HTR-8/SVneo (cell line): ENCODE measurements at places on chromosomes 2 and 18.
A peak's percentile ranks its signal among the peaks of the same experiment; 100 is the strongest.

GRCh38 chr2:197310987-197311420, 424 bp upstream of the ANKRD44 start:
- DNase-seq = peak; percentile 11

- DNase-seq = no peak
Observed at GRCh38 chr2:220241423-220241822, 614.0 kb downstream of the SLC4A3 start.

DNA sequence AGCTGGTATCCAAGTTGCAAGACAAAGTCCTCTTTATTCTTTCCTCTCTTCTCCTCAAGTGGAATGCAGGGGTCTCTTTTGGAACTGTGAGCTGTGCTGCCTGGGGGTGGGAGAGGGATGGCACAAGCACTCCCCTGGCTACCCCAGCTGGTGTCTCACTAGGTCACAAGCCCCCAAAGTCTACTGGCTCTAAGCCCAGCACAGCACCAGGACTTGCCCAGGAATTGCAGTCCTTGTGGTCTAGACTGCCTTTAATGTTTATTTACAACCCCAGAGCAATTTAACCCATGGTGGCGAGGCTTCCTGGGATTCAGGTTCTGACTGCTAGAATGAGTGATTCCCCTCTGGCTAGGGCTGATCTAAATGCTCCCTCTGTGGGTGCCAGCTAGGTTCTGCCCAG, 199.0 kb upstream of the STK17B start:
- DNase-seq = no peak

DNA sequence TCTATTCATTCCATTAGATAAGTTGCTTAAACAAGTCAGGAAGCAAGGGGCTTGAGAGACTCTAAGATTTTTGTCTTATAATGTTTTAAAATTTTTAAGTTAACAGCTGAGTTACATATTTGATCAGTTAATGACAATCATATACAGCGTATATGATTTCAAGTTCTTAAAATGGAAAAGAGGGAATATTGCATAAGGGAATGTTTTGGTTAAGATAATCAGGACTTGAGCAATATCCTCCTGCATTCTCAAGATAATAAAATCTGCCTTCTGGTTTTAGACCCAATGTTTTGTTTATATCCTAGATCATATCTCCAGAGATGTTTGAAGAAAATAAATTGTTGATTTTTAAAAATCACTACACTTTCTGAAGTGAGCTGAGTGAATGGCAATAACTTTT, 13.4 kb upstream of the DYNC1I2 start:
- no peak for DNase-seq

DNA sequence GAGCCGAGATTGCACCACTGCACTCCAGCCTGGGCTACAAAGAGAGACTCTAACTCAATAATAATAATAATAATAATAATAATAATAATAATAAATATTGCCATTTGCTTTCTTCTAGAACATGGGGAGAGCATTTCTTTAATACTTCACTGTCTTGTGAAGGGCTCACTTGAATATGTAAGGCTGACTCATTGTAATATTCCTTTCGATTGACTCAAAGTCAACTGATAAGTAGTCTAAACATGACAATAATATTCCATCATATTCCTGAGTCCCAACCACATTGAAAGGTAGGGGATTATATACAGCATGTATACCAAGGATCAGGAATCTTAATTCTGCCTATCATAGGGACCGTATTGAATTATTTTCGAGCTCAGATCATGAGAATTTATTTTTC, 949.2 kb downstream of the DSC3 start:
- DNase-seq = no peak

DNA sequence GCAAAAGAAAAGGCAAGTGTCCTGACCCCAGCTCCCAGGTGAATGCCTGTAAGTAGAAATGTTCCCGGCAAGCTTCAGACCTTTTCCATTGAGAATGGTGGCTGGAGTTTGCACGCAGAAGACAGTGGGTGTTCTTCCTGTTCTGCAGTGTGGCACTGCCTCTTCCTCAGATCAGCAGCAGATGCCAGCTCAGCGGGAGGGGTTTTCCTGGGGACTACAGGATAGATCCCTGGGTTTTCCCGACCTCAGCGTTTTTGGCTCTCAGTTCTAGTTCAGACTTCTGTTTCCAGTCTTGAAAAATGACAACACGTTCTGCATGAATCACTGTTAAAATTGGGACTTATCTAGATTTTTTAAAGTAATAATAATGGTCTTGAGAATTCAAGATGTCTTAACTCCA, 39.2 kb downstream of the GRHL1 start:
- no peak for DNase-seq

- no peak for DNase-seq
Observed at GRCh38 chr2:200452377-200452776, 57.5 kb downstream of the KCTD18 start.

GRCh38 chr2:46259777-46260168, 37.4 kb upstream of the EPAS1 start:
- no peak for DNase-seq

DNA sequence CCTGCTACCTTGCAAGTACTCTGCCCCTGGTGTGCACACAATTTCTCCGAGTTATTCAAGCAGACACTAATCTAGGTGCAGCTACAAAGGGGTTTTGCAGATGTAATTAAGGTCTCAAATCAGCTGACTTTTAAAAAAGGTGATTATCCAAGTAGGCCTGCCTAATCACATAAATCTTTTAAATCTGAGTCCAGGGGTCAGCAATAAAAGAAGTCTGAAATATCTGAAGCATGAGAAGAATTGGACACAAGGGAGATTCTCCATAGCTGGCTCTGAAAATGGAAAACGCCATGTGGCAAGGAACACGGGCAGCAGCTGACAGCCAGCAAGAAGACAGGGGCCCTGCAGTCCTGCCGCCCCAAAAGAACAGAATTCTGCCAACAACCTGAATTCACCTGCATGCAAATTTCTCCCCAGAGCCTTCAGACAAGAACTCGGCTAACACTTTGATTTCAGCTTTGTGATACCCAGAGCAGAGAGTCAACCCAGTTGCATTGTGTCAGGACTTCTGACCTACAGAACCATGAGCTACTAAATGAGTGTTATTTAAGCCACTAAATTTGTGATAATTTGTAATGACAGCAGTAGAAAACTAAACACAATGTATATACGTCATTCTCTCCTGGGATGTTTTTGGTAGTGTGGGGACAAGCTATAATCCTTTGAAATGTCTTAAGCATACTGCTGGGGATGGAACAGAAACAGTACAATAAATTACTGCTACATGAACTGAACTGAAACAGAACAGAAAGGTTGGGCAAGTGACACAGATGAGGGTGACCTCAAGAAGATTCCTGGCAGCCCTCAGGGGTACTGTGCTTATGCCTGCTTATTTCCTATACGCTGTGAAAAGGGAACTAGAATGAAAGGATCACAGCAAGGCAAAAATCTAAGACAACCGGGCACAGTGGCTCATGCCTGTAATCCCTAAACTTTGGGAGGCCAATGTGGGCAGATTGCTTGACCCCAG, 3.2 kb downstream of the INO80C start:
- no peak for DNase-seq

DNA sequence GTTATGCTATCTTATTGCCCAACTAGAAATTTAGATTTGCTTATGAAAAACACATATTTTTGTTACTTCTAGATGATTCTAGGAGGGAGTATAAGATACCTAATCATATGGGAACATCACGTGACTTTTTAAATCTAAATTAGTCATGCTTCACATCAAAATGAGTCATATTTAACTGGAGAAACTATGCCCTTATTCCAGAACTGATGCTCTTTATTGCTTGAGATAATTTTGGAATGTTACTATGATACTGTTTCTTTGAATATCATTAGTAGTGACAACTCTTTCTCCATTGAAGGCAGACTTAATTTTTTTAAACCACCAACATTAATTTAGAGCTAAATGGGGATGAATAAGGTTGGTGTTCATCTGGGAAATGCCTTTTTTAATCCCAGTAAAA, 19.9 kb upstream of the ELAC1 start:
- DNase-seq = no peak

- DNase-seq = no peak
Observed at GRCh38 chr2:119108186-119108585, 50.4 kb downstream of the C1QL2 start.

DNA sequence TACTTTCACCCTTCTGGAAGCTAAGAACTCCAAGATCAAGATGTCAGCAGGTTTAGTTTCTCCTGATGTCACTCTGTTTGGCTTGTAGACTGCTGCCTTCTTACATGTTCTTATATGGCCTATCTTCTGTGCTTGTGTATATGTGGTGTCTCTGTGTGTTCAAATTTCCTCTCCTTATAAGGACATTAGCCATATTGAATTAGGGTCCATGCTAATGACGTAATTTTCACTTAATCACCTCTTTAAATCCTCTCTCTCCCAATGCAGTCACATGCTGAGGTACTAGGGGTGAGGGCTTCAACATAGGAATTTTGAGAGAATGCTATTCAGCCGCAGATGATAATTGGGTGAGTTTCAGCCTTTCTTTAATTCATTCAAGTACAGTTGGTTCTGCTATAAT, 458.3 kb upstream of the SYT4 start:
- no peak for DNase-seq

- no peak for DNase-seq
Observed at GRCh38 chr2:185676316-185676715, 62.3 kb upstream of the FSIP2 start.

GRCh38 chr2:3965211-3965610, 261.8 kb downstream of the DCDC2C start:
- DNase-seq = no peak

DNA sequence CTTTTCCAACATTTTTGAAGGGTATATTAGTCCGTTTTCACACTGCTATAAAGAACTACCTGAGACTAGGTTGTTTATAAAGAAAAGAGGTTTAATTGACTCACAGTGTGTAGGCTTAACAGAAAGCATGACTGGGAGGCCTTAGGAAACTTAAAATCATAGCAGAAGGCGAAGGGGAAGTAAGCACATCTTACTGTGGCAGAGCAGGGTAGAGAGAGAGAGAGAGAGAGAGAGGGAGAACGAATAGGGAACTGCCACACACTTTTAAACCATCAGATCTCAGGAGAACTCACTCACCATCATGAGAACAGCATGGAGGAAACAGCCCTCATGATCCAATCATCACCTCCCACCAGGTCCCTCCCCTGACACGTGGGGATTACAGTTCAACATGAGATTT, 420.3 kb downstream of the SOCS6 start:
- no peak for DNase-seq

DNA sequence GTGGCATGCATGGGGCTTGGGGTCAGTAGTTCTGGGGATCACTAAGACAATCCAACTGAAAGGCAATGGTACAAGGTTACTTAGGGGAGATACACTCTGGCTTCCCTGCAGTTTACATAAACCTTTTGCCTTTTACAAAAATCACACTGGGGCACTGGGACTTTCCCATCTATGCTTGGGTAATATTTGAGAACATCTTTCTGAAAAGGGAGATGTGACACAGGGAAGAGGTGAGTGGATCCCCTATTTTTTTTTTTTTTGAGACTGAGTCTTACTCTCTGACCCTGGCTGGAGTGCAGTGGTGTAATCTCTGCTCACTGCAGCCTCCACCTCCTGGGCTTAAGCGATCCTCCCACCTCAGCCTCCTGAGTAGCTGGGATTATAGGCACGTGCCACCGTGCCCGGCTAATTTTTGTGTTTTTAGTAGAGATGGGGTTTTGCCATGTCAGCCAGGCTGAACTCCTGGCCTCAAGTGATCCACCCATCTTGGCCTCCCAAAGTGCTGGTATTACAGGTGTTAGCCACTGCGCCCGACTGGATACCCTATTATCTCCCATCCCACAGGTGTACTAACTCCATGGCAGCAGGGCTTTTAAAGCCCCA, 82.8 kb upstream of the DNMT3A start:
- DNase-seq = no peak

DNA sequence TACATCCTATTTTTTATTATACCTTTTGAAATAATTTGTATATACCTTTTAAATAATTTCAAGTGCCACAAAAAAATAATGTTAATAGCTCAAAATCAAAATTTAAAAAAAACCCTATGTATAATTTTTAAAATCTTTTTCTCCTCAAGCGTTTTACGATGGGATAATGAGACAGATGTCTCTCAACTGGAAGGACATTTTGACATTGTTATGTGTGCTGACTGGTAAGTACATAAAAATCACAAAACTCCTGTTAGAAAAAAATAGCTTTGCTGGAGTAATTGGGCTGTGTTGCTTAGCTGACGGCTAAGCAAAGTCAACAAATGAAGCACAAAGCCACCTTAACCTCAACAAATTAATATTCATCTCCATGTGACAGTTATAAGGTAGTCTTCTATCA, 198.0 kb upstream of the SIX3 start:
- DNase-seq = no peak

GRCh38 chr2:22442051-22442450, 942.9 kb upstream of the KLHL29 start:
- no peak for DNase-seq

DNA sequence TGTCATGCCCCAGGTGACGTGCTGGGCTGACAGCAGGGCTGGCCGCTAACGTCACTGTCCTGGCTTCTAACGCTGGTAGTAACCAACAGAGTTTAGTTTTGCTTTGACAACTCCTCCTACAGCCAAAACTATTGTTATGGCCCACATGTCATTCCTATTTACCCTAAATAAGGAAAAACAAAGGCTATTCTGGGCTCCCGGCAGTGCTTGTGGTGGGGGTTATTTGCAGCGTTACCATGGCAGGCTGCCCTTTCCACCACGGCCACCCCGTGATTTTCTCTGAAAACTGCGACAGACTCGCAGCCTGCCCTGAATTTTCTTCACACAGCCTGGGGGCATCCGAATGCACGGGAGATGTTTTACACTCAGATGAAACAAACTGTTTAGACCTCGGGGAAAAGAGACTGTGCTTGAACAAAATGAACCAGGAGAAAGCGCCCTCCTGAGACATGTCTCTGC, 115.2 kb downstream of the FAM210A start:
- DNase-seq = no peak

DNA sequence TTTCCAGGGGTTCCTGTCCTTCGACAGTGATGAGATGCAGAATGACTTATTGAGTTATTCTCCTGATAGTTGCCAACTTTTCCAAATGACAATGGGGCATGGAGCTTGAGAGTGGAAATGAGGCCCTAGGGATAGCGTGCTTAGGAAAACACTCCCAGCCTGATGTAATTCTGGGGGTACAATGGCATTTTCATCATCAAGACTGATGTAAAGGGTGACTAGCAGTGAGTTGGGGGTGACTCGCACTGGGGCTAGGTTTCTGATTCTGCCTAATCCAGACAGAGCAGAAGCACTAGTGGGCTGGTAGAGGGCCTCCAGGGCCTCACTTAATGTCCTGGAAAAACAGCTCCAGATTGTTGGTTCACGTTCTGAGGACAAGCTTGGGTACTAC, 34.0 kb upstream of the IL37 start:
- DNase-seq = no peak

DNA sequence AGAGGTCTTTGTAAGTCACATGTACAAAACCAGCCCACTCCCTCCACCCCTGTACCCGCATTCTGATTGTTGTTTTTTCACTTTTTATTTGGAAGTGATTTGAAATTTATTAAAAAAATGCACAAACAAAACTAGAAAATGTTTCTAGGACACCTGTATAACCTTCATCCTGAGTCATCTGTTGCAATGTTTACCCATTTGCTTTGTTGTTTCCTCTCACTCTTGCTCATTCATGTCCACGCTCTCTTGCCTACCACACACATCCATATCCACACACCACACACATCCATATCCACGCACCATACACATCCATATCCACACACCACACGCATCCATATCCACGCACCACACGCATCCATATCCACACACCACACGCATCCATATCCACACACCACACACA, 18.8 kb downstream of the ZNF407 start:
- no peak for DNase-seq
